CD4-positive, alpha-beta T cell treated with Interleukin-12 subunit alpha and Interleukin-12 subunit beta, for 1 hour (primary cell): ENCODE measurements at places on chromosomes 5 and 9.

GRCh38 chr9:33436445-33436844, 10.9 kb downstream of the AQP3 start:
- DNase-seq = no peak

- no peak for DNase-seq
Measured at GRCh38 chr5:179381691-179382090, 36.4 kb upstream of the ADAMTS2 start.

DNA sequence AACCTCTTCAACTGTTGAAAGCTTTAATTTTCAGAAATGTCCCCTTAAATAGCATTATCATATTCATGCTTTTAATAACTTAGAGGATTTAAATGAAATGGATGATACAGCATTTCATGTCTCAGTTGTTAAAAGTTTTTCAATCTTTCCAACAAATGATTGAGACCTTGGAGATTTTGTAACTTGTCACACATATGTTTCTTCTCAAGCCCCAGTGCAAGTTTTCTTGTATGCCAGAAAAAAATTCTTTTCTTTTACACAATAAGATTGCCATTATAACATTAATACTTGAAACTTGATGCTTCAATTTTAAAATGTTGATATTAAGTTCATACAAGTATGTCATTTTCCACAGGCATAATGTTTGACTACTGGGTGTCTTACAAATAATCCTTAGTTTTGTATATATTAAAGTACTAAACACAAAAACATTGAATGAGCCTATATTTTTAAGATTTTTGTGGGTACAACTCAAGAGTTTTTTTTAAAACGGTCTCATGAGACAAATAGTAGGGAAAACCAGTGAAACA, 124.5 kb downstream of the AGTPBP1 start:
- no peak for DNase-seq

GRCh38 chr9:3235497-3235896, 290.3 kb downstream of the RFX3 start:
- no peak for DNase-seq

DNA sequence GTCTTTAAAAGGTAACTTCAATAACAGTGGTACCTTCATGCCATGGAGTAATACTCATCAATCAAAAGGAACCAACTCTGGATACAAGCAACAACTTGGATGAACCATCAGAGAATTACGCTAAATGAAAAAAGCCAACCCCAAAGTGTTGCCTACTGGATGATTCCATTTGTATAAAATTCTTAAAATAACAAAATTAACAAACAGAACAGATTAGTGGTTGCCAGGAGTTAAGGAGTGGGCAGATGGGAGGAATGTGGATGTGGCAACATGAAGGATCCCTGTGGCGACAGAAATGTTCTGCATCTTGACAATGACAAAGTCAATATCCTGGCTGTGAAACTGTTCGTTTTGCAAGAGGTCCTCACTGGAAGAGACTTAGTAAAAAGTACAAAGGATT, 50.5 kb downstream of the SPTLC1 start:
- no peak for DNase-seq

GRCh38 chr9:136336156-136336870, 9.0 kb downstream of the GPSM1 start:
- DNase-seq = no peak

- no peak for DNase-seq
Measured at GRCh38 chr5:148443241-148443640, 59.5 kb downstream of the FBXO38 start.

DNA sequence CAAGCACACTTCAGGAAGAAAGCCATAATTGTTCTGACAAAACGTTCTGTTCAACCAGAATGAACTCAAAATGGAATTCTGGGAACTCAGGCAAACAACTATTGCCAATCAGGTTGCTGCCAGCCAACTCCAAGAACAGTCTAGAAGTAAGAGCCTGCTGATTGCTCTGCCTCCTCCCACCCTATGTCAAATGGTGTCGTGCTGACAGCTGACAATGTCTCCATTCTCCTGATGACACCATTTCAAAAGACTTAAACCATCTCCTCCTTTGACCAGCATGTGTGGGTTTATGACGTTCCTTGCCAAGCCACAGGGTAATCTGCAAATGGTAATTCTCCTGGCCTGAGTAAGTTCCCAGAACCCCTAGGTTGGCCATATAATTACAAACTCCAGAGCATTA, 21.9 kb upstream of the PLIN2 start:
- DNase-seq = no peak

- DNase-seq = no peak
Measured at GRCh38 chr9:132498531-132499210, 83.7 kb upstream of the BARHL1 start.

GRCh38 chr5:158995694-158996173, 104.0 kb downstream of the EBF1 start:
- no peak for DNase-seq

GRCh38 chr5:40502736-40503135, 177.0 kb upstream of the PTGER4 start:
- no peak for DNase-seq

DNA sequence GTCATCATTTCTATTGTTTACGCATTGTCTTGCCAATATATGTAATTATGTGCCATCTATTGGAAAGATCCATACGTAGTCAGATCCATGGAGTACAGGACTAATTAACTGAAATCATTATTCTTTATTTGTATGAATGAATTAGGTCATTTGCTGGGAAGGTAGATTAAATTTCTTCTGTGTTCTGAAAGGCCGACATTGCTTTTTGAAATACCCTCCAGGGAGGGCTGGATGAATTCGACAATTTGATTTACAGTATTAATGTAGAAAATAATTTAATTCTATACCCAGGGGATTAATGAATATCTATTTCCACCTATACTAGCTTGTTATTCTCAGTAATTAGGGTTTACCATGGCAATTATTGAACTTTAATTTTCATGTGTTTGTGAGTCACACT, 117.6 kb downstream of the CHSY3 start:
- DNase-seq = no peak

GRCh38 chr5:17891881-17892280, 257.6 kb downstream of the TAF11L14 start:
- no peak for DNase-seq

- no peak for DNase-seq
Measured at GRCh38 chr9:573691-574410, 267.6 kb upstream of the DMRT1 start.

DNA sequence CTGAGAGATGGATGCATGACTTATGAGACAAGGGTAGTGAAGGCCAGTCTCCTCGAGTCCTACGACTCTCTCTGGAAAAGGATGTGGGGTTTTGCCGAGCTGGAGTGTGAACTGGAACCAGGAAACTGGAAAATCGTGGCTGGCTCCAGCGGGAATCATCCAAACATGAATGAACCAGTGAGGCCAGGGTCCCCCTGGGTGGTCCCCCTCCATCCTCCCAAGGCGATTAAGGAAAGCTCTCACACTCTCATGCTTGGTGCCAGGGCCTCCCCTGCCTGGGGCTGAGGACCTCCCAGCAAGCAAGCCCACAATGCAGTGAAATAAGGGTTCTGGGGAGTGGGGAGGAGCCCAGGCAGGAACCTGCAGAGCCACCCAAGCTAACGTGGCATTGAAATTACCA, 9.6 kb upstream of the AMBP start:
- DNase-seq = no peak

DNA sequence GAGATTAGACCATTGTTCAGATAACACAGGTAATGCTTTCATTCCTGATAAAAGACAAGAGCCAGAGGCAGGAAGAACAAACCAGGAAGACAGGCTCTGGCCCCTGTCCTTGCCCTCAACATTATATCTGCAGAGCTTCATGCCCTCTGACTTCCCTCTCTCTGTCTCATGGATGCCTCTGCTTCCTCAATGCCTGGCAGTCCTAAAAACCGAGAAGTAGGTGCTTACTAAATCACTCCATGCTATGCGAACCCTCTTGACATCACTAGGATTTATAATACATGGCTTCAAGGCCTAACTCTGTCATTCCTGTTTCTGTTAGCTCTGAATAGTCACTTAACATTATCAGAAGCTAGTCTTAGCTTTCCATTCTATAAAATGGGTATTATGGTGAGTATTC, 117.8 kb downstream of the TLR4 start:
- no peak for DNase-seq

DNA sequence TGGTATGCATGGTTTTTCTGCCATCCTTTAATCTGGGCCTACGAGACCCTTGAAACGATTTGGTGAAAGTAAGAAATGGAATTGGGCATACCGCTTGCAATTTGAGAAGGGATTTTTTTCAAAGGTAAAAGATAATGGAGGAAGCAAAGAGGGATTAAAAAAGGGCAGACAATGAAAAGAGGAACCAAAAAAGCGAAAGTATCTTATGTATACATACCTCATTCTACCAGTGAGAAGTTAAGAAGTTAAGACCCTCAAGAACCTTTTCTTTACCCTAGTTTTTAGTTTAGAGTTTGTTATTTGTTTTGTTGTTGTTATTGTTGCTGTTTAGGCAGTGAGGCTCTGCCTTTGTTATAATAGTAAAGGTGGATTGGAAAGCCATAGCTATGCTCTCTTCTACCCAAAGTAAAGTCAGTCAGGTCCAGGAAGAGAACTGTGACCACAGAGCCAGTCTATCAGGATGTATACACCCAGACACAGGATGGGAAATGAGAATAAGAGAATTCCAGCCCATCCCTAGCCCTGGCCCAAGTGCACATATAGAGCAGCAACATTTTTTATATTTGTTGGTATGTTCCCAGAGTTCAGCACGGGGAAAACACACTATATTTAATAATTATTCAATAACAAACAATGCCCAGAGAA, 166.6 kb downstream of the RFX3 start:
- no peak for DNase-seq

DNA sequence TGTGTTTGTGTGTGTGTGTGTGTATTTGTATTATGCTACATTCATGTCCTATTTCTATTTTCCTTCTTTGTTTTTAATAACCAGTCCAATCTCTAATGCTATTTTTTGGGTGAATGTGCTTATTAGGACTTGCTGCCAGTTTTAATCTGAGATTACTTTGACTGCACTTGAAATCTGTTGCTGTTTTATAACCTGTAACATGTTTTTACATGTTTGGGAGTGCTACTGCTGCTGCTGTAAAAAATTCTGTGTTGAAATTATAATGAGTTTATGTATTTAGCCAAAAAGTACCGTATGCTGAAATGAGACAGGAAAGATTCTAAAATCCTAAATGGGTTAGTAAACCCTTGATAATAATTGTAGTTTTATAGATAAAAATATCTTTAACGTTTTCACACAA, 104.7 kb upstream of the SSBP2 start:
- no peak for DNase-seq

DNA sequence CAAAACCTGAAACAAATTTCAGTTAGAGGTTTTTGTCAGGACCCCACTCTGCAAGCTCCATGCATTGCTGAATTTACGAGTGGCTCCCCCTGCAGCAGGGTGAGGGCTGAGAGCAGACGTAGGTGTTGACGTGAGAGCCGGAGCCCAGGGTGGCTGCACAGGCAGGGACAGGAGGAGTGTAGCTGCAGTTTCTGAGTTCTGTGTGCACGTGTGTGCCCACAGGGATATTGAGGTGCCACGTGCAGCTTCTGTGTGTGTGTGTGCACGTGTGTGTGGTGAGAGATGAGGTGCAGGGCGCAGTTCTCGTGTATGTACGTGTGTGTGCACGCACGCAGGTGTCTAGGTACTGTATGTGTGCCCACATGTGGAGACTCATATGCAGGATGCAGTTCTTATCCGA, 14.6 kb downstream of the PLEKHG4B start:
- no peak for DNase-seq

- no peak for DNase-seq
Measured at GRCh38 chr5:126395198-126395597, 28.0 kb upstream of the GRAMD2B start.
